ENCODE measurements at places on chromosomes 1 and 21.

DNA sequence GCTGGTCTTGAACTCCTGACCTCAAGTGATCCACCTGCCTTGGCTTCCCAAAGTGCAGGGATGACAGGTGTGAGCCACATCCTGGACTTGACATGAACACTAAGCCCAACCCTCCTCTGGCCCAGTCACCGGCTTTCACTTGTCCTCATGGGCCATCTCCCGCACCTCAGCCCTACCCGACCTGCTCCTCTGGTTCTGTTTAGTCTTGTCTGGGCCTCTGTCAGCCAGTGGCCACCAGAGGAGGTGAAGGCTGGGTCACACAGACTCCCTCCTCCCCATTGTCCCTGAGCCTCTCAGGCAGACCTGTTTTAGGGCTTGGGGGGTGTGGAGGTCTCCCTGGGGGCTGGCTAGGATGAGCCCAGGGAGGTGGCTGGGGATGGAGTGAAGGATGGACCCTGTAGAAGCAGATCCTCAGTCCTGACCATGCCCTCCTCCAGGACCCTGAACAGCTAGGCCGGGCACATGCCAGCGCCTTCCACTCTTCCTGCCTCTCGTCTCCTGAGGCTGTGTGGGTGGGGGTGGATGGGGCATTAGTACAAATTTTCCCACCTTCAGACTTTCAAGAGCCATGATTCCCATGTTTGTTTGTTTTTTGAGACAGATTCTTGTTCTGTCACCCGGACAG lies 26.1 kb upstream of the UMODL1 start:
- DNase-seq: no peak

DNA sequence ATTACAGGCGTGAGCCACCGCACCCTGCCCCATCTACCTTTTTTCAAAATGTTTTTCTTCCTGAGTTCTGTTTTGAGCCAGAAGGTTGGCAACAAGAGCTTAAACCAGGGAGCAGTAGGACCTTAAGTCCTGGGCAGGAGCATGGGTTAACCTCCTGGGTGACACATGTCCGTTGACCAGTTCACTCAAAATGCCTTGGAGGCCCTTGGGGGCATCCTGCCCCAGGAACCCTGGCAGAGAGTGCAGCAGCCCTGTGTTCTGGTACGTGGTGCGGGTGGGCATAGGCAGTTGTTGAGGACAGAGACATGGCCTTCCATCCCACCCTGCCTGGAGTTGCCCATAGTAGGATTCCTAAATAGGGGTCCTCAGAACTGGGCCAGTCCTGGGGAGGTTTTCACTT lies 11.6 kb downstream of the H6PD start:
- DNase-seq: no peak

DNA sequence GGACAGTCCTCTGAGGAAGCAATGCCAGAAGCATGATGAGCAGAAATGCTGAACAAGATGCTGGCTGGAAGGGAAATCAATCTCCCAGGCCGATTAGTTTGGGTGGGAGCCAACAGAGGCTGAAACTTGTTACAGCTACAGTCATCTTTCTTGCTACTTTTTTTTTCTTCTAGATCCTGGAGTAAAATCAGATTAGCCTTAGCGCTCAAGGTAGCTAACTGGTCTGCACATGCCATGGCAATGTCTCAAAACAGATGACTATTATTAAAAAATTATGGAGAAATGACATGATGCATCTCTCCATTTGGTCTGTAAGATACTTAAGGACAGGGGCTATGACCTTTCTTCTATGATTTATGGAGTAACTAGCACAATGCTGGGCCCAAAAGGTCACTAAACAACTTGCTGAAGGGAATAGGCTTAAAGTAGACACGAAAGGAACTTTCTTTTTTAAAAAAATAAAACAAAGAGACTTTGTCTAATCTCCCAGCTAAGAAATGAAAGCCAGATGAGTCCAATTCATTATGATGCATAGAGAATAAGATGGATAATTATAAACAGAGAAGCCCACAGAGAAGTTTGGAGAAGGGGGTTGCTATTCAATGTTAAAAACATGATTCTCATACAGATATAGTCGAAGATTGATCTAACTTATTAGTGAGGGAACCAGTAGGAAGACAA lies 42.5 kb downstream of the UTP25 start:
- DNase-seq: no peak

DNA sequence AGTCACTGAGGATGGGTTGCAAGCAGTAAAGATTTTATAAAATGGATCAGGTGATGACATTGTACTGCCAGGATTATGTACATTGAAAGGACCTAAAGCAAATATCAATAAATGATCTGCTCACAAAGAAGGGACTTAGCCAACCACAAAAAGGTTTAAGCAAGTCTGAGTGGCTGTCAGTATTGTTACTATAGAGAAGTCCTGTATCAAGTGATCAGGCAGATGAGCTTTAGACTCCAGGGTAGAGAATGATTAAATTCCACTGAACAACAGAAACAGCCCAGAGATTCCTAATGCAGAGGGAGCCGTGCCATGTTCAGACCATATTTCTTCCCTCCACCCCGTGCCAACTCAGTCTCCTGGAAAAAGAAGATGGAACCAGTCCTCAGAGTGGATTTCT lies 138.9 kb downstream of the SETD4 start:
- no peak for DNase-seq

DNA sequence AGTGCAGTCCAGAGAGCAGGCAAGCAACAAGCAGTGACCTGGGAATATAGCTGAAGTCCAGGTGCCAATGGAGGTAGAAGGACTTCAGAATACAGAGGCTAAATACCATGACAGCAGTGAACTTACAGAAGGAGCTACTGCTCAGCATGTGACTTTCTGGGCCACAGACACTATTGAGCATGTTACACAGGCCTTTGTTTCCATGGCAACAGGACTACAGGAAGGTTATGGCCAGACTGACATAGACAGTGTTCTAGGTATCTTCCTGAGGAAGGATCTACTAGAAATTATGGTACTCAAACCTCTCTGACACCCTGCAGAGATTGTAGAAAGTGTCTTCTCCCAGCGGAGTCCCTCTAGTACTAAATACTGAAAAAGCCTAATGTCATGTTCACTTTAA lies 11.0 kb downstream of the OR2M5 start:
- DNase-seq: no peak

DNA sequence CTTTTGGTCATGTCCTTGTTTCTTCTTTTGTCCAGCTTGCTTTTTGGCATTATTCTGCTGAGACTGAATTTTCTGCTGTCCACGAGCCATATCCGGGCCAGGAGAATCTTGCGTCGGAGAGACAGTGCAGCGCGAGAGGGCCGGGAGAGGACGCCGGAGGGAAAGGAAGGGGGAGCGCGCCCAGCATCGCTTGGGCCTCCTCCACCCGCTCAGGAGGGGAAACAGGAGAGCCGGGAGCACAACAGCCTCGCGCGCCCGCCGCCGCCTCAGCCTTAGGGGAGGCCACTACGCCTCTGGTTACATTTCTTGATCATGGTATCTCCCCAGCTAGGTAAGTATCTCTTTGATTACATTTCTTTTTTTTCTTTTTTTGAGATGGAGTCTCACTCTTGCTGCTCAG lies 7.4 kb upstream of the DEGS1 start:
- peak; percentile 3 for DNase-seq

DNA sequence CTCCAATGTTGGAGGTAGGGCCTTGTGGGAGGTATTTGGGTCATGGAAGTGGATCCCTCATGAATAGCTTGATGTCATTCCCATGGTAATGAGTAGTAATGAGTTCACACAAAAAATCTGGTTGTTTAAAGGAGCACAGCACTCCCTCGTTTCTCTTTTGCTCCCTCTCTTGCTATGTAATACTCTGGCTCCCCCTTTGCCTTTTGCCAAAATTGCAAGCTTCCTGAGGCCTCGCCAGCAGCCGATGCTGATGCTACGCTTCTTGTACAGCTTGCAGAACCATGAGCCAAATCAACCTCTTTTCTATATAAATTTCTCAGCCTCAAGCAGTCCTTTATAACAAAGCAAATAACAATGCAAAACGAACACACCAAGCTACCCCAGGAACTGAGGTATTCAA lies 80.9 kb downstream of the LHX9 start:
- DNase-seq: no peak

- DNase-seq: no peak
These were observed 45.8 kb downstream of the DNAJC6 start for GRCh38 chr1:65355031-65355712.

- DNase-seq: no peak
These were observed 5.0 kb upstream of the NADK start for GRCh38 chr1:1783320-1783719.

GRCh38 chr1:116868385-116868784 lies 41.3 kb upstream of the PTGFRN start:
- no peak for DNase-seq

DNA sequence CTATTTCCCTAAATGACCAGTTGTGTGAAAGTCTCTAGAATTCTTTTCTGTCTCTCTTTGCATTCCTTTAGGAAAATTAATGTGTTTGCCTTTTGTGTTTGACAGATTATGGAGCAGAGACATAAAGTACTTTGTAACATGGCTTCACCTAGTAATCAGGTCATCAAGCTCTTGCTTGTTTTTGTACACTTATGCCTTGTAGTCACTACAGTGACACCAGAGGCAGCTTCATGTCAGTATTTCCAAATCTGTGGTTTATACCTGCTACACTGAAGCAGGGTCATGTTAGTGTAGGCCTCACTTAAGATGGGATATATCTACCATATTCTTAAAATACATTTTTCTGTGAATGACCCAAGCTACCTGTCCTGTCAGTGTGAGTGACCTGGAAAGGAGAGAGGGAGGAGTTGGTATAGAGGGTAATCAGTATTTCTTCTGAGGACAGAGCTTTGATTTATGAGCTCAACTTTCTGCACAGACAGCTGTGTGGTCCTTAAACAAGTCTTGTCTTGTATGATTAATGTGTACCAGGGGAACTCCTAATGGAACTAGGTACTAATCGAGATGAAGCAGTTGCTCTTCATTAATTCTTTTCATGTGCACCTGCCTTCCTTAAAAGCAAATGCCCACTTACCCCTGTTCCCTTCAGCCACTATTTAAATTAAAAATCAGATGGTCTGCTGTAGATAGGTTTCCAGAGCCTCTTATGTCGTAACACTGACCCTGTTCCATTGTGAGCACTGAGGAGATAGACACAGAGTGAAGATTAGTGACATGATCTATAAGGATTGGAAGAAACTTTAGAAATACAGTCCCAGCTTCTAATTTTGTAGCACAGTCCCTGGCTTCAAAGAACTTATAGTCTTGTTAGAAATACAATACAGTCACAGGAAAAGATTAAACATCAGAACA lies 45.7 kb downstream of the MACO1 start:
- DNase-seq: no peak

GRCh38 chr1:110245876-110246620 lies 35.9 kb downstream of the KCNC4 start:
- no peak for DNase-seq

- DNase-seq: peak; percentile 79
These were observed 44.4 kb downstream of the NENF start for GRCh38 chr1:212477014-212477679.

GRCh38 chr1:155086856-155087535 lies 8.4 kb downstream of the EFNA3 start:
- DNase-seq: no peak

DNA sequence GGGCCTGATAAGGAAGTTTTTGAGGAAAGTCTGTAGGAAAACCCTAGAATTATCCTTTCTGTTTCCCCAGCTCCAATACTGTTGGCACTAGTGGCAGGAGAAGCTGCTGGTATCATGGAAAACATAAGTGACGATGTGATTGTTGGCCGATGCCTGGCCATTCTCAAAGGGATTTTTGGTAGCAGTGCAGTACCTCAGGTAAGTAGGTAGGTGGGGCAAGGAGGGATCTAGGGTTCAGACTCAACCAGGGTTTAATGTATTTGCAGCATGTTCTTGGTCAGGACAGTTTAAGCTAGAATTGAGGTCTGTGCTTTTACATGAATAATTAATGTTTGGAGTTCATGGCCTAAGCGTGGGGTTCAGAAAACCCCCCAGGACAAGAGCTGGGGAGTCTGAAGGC lies 62.1 kb downstream of the KDM1A start:
- DNase-seq: no peak

DNA sequence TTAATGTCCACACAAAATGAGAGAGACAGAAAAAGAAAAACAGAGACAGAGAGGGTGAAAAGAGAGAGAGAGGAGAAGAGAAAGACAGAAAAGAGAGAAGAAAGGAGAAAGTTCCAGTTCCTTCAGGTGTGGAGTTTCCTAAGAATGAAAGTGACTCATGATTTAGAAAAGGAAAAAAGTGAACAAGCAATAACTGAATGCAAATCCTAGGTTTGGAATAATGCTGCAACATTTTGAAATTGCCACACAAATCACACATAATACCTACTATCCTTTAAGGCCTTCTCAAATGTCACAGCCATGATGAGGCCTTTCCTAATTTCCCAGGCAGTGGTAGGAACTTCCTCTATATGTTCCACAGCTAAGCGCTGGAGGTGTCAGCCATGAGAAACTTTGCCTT lies 31.5 kb upstream of the XPR1 start:
- DNase-seq: no peak

DNA sequence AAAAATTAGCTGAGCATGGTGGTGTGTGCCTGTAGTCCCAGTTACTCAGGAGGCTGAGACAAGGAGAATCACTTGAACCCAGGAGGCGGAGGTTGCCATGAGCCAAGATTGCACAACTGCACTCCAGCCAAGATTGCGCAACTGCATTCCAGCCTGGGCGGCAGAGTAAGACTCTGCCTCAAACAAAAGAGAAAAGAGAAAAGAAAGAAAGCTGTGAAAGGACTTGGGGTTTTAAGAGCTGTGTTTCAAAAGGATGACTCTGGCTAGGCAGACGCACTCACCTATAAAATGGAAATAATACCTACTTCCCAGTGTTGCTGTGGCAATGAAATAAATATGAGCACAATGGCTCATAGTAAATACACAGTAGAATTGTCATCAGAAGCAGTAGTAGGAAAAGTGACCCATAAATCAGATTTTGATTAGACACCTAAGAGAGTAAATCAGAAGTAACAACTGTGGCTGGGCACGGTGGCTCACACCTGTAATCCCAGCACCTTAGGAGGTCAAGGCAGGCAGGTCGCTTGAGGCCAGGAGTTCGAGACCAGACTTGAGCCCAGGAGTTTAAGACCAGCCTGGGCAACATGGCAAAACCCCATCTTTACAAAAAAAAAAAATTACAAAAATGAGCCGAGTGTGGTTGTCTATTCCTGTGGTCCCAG lies 45.9 kb upstream of the PUM1 start:
- DNase-seq: no peak

DNA sequence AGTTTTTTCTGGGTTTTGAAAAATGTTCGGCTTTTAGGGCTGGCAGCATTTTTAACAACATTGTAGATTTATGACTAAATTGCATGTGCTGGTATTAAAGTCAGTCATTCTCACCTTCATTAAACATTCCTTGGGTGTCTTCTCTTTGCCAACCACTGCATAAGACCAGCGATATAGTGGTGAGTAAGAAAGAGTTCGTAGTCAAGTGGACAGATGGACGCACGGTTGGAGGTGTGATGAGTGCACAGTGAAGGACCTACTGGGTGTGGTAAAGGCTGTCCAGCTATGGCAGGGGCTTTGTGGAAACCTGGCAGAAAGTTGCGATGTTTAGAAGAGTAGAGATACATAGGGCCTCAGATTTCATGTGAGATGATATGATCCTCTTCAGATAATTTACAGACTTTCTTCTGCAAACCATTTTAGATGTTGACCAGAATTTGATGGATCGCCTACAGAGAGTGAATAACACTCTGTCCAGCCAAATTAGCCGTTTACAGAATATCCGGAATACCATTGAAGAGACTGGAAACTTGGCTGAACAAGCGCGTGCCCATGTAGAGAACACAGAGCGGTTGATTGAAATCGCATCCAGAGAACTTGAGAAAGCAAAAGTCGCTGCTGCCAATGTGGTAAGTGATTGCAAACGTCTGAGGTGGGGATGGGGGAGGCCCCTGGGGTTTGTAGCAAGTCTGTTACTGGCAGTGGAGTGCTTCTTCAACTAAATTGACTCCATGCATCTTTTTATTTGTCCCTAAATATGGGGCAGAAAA lies 56.0 kb upstream of the LAMC2 start:
- no peak for DNase-seq
